ENCODE measurements at places on chromosomes 11 and 22.
A peak's percentile ranks its signal among the peaks of the same experiment; 100 is the strongest.

GRCh38 chr11:57230791-57231538, 6.1 kb downstream of the APLNR start:
- no peak for DNase-seq

DNA sequence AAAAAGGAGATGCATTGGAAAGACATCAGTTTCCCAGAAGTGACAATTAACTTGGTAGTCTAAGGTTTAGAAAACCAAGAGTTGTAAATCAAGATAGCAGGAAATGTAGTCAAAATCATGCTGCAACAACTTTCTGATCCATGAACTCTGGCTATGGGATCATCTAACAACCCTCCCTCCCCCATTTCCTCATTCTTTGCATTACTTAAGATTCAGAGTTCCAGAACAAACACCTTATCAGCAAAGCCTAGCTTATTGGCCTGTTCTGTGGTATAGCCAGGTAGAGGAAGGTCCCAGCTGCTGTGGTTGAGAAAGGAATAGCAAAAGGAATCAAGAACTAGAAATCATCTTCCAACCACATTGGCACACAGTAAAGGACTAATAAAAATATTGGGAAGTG, 651.1 kb downstream of the METTL15 start:
- no peak for DNase-seq

DNA sequence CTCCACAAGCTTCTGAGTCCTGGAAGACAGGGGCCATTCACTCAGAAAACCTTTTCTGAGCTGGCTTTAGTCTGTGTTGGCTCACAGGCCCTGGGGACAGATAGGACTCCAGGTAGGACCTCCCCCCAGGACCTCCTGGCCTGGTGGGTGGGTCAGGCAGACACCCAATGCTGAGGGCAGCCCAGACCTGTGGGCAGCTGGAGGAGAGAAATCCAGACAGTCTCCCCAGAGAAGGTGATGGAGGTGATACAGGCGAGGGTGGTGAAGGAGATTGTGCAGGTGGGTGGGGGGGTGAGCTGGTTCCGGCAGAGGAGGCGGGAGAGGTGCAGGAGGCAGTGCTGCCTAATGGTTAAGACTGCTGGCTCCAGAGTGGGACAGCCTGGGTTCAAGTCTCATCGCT, 15.6 kb downstream of the LRRC32 start:
- DNase-seq: no peak

DNA sequence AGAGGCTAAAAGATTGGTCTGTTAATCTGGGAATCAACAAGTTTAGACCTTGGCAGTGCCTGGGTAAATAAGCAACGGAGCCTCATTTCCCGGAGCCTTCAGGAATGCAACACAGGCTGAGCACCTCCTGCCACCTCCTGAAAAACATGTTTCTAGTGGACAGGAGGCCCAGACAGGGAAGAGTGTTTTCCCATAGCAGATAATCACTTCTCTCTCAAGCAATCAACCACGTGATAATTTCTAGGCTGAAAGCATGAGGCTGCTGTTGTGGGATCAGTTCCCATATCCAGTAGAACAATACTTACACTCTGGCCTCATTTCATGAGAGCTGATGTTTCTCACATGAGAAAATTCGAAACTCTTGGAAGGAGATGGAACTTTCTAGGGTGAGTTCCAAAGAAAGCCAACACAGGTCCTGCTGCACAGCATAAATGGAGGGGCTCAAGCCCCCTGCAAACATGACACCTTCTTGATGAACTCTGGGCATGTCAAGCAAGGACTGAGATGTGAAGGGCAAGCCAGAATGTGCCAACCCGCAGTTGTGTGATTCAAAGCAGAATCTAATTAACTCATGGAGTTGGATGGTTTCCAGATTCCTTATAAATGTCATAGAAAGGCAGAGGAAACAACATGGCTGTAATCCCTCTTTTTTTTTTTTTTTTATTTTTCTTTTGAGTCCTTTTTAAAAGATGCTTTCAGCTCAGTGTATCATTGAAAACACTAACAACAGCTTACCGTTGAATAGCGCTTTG, 228.5 kb upstream of the SESN3 start:
- DNase-seq: no peak

DNA sequence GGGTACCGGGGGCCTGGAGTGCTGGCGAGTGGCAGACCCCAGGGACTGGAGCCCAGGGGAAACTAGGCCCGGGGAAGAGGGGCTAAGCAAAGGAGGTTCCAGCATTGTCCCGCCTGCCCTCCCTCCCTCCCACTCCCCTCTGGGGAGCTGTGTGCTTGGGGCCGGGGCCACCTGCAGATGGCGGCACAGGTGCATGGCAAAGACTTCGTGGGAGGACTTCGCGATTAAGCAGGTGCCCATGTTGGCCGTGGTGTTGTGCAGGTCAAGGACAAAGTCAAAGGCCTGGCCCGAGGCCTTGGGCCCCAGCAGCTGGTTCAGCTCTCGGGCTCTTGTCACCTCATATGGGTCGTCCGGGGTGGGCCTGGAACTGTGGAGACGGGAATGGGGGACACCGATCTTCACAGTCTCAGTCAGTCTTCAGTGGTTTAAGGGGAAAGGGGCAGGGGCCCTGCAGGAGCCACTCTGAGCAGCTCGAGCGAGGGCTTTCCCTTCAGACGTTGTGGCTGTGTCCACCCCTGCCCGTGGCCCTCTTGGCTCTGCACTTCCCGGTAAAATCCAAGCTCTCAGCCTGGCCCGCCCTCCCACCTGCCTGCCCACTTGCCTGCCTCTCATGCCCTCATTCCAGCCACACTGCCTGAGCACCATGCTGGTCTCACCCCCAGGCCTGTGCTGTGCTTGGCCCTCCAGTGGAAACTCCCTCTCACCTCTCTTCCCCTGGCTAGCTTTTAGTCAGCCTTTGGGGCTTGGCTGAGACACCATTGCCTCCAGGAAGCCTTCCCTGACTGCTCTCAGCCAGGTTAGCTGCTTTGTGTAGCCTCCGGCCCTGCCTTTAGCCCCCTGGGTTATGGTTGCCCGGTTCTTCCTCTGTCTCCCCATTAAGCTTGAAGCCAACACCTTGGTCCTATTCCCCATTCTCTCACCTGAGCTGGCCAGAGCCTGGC, 4.7 kb downstream of the ACY3 start:
- DNase-seq: peak; percentile 56

- no peak for DNase-seq
These were observed 65.2 kb upstream of the CRYBB3 start for GRCh38 chr22:25134451-25134850.

- DNase-seq: no peak
These were observed 1.9 kb downstream of the SLC5A1 start for GRCh38 chr22:32044913-32045312.

DNA sequence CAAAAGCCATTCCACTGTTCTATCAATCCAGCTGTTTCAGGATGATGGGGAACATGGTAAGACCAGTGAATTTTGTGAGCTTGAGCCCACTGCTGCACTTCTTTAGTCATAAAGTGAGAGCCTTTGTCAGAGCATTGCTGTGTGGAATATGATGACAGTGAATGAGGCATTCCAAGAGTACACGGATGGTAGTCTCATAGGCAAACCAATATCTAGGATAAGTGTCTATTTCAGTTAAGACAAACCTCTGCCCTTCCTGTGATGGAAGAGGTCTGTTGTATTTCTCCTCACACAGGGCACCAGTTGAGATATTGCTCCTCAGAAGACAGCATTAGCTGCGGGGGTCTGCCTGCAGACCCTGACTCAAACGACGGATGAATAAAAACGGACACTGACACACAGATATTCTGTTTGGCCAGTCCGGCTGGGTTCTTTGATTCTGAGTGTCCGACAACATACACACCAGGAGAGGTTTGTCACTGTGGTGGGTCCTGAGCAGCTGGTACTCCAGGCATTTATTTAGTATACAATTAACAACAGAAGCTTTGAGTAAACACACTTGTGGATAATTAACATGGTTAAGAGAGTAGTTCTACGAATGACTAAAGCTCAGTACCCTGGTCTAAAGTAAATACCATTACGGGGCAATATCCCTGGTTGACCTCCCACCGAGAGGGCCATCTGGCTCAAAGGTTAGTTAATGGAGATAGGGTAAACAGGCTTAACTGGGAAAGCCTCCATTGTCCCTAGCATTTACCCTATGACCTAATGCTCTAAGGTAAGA, 121.7 kb downstream of the ZNF280B start:
- DNase-seq: no peak

- DNase-seq: no peak
These were observed 10.4 kb upstream of the MALAT1 start for GRCh38 chr11:65488273-65489034.

DNA sequence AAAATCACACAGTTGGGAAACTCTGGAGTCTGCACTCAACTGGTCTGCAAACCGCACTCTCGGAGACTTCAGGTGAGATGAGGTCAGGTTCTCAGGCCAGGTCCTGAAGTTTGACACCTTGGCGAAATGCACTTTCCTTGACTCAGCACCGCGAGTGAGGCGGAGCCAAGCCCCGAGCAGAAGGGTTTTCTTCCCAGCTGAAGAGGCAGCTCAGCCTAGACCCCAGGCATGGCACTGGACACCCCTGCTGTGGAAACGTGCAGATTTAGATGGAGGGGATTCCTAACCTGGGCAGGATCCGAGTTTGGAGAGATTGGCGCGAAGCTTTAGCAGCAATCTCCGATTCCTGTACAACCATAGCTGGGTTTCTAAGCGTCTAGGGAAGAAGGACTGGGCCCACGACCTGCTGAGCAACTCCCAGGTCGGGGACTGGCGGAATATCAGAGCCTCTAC, 835 bp upstream of the MYOD1 start:
- DNase-seq: no peak

DNA sequence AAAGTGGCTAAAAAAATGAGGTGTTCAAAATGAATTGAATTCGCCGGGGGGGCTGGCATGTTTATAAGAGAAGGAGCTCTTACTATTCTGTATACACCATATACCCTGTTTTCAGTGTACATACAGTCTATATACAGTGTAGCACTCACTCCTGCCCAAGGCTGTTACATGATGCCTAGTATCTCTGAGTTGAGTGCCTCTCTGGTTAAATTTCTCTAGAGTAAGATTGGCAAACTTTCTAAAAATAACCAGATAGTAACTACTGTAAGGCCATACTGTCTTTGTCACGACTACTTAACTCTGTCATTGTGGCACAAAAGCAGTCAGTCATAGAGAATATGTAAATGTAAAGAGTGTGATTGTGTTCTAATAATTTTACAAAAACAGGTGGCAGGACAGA, 58.1 kb downstream of the PHF21A start:
- no peak for DNase-seq

GRCh38 chr11:59666969-59667368, 1.9 kb downstream of the PATL1 start:
- DNase-seq: no peak

- no peak for DNase-seq
These were observed 373.3 kb upstream of the CCDC90B start for GRCh38 chr11:83659466-83659865.

GRCh38 chr22:44620841-44621257, 81.2 kb upstream of the PRR5 start:
- DNase-seq: no peak

GRCh38 chr11:106495046-106495445, 417.6 kb downstream of the AASDHPPT start:
- no peak for DNase-seq
